ENCODE measurements at places on chromosomes 4 and X.

DNA sequence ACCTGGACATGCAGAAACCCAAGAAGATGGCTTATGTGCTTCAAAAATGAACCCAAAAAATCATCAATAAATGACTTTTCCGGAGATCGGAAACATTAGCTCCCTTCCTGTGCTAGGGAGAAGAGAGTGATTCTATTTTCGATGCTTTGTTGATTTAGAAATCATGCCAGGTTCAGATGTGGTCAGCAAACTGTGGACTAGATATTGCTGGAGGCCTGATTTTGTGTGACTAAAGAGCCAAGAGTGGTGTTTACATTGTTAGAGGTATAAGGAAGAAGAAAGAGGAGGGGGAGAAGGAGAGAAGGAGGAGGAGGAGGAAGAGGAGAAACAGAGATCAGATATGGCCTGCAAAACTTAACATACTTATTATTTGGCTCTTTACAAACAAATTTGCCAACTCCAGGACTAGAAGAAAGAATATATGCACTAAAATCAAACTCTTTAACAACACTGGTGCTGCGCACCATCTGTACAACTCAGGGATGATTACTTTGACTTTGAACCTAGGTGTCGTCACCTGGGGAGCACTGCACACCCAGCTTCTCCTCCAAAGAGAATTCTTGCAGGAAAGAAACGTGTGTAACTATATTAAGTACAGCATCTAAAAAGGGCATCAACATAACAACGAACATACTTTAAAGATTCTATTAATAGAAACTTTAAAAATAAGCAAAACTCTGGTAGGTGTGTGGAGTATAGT, 664.9 kb upstream of the LCORL start:
- no peak for DNase-seq

- DNase-seq = no peak
Measured at GRCh38 chrX:149641835-149642234, 10.2 kb upstream of the TMEM185A start.

GRCh38 chr4:84403656-84404055, 95.4 kb downstream of the NKX6-1 start:
- DNase-seq = no peak

GRCh38 chrX:31147175-31147574, 75.3 kb upstream of the FTHL17 start:
- DNase-seq = no peak

- DNase-seq = no peak
Measured at GRCh38 chr4:8314691-8315255, 45.2 kb downstream of the HTRA3 start.

DNA sequence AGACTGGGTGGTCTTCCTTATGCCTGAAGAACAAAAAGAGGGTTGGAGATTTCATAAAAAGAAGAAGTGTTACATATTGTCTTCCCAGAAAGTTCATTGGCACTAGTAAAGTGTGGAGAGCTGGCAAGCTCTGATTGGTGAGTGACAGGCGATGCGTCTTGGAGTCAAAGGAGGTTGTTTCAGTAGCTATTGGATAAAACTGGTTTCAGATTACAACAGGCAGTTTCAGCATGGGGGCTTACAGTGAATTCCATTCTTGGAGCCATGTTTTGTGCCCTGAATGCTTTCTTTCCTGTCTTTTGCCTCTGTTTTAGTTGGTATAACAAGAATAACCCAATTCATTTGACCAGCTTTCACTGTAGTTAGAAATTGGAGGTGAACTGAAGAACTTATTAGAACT, 750.5 kb downstream of the ADGRL3 start:
- DNase-seq = no peak

GRCh38 chr4:134911941-134912340, 710.4 kb upstream of the PABPC4L start:
- DNase-seq = no peak

DNA sequence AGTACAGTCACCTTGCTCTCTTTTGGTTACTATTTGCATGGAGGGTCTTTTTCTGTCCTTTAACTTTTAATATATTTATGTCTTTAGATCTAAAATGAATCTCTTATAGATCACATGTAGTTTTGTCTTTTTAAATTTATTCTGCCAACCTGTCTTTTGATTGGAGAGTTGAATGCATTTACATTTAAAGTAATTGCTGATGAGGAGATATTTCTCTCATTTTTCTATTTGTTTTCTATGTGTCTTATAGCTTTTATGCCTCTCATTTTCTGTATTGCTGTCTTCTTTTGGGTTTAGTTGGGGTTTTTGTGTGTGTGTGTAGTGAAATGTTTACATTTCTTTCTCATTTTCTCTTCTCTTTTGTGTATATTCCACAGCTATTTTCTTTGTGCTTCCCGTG, 123.5 kb downstream of the TBC1D19 start:
- DNase-seq = no peak

DNA sequence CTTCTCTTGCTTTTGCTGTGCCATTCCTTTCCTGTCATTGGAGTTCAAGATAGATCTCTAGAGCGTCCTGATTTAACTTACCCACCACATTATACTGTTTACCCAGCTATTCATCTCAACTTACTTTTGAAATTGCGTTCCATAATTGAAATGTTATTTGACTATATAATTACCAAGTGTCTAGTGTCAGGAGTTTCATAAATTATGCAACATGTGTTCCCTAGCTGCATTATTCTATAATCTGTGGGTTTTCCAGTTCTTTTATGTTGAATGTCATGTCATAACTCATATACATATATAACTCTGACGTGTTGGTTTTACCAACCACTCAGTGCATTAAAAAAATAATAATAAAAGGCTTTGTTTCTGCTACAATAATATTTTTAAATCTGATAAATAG, 285.9 kb upstream of the ARSJ start:
- DNase-seq = no peak

- DNase-seq = no peak
Measured at GRCh38 chr4:52914051-52914605, 52.0 kb downstream of the RASL11B start.

Data from effector memory CD8-positive, alpha-beta T cell (primary cell).